NCI-H2107 (cell line): ENCODE measurements at places on chromosomes 1 and 21.

GRCh38 chr1:207695891-207696290 lies 51.0 kb downstream of the CR1L start:
- no peak for DNase-seq

DNA sequence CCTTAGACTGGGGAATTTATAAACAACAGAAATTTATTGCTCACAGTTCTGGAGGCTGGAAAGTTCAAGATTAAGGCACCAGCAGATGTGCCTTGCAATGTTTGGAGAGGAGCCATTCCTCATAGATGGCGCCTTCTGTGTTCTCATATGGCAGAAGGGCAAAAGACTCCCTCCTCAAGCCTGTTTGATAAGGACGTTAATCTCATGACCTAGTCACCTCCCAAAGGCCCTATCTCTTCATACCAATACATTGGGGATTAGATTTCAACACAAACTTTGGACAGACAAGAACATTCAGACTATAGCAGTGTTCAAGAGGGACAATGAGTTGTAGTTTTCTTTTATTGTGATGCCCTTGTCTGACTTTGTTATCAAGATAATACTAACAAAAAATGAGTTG lies 34.3 kb downstream of the PSMG1 start:
- DNase-seq = no peak

DNA sequence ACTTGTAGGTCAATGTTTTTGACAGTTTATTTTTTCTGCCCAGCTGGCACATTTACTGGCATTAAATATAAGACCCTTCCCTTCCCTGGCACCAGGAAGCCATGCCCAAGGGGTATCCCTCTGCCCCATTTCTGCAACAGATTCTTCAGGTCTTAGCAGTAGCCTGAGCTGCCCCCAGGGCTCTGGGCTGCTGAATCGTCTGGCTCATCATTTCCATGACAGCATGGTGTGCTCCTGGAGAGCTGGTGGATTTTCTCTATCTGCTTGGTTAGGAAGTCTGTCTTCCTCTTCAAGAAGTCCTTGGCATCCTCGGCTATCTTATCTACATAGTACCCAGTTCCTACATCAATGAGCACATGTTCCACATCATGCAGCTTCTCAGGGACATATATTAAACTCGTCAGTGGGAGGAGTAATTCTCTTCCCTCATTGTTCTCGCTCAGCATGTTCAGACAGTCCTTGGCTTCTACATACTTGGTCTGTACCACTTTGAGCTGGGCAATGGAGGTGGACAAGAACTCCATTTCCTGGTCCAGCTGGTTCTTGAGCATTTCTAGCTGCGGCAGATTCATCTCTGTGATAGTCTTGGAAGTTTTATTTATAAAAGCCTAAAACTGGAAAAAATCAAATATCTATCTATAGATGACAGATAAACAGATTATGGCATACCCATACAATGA lies 23.5 kb downstream of the MIA3 start:
- DNase-seq = no peak

GRCh38 chr1:235781807-235782206 lies 84.9 kb downstream of the LYST start:
- no peak for DNase-seq

DNA sequence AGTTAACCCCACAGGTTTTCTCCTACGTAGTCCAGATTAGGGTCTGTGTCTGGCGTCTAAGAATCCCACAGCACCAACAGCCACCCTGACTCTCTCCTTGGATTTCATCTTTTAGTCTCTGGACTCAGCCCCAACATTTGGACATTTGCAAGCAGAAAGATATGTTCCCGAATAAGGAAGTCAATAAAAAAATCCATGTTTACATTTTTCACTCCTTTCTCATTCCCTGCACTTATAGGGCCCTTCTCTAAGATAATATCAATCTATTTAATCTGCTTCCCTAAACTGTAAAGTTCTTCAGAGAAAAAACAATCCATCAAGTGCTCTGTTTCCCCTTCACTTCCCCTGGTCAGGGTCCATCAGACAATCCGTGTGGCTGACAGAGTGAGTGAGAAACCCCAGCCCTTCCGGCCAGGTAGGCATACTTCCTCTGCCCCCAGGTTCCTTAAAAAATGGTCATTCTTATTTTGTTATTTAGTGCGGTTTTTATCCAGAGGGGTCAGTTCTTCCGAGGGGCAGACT lies 105.9 kb upstream of the CDC42BPA start:
- DNase-seq = no peak

GRCh38 chr1:244952940-244953339 lies 88.6 kb upstream of the HNRNPU start:
- no peak for DNase-seq

DNA sequence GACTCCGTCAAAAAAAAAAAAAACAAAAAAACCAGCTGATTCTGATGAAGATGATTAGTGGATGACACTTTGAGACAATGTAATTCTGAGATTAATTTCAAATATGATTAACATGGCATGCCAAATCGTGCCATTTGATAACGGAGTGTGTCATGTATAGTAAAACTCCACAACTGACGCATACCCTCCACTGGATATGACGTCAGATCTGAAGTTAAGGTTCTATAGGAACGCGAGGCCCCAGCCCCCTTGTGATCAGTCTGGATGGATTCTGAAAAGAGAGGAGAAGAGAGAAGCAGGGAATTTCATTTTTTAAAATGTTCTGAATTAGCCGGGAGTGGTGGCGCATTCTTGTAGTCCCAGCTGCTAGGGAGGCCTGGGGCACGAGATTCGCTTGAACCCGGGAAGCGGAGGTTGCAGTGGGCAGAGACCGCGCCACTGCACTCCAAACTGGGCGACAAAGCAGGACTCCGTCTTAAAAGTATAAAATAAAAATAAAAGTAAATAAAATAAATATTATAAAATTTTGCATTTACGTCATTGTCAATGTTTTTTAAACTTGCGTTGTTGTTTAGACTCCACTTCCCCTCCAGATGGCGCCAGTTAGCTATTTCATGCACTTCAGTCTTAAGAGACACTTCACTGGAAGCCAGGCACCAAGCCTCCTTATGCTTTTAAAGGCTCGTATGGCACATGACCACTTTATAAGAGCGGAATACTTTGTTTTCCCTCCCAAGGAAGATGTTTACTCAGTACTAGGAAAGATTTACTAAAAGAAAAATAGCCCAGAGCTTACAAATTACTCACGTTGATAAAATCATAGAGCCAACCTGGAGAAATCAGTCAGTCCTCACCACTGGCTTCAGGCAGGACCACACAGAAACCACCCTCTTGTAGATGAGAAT lies 65.5 kb downstream of the UBE2U start:
- DNase-seq = peak; percentile 79

DNA sequence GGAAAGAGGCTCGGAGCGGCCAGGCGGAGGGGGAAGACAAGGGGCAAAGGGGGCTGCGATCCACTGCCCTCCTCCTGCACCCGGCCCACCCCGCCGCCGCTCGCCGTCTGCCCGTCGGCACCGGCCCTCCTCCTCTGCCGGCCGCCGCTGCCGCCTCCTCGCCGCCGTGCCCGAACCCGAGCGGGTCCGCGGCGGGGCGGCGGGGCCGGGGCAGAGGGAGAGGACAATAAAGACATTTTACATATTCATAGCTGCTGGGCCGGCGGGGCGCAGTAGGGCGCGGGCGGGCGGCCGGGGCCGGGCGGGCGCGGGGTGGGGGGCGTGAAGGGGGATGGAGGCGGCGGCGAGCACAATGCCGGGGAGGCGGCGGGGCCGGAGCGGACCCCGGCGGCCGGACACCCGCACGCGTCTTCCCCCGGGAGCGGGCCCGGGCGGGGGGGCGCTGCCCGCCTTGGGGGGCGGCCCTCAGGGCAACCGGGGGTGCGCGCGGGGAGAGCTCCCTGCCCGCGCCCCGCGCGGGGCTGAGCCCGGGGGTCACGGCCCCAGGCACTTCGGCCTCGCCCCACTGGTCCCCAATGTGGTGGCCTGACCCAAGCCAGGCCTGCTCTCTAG lies 546 bp downstream of the POU2F1 start:
- no peak for DNase-seq

DNA sequence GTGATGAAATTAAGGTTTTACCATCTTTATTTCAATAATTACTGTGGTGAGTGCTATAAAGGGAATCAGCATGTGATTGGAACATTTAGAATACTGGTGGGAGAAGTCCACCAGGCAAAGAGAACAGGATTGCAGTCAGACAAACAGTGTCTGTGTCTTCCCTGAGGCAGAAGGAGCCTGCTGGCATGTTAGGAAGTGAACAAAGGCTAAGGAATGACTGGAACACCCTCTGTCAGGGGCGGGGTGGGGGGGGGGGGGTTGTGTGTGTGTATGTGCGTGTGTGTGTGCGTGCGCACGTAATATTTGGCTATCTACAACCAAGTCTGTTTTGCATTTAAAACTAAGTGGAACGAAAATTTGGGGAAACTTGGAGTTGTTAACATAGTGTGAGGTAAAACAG lies 30.2 kb downstream of the SRRM1 start:
- DNase-seq = no peak

GRCh38 chr1:86527306-86527705 lies 19.6 kb upstream of the CLCA4 start:
- no peak for DNase-seq

DNA sequence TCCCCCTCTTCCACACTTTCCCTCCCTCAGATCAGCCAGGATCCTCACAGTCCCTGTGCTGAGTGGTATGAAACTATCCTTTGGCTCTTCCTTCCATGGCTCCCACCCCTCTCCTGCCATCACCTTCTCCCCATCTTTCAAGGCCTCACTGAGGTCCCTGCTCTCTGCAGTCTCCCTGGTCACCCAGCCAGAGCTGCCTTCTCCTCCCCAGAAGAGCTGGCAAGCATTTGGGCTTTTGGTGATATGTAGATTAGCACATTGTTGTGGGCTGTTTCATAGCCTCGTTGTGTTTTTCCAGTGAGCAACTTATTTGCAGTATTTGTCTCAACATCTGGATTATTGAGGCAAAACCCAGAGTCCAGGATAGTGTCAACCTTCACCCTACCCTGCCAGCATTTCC lies 2.2 kb downstream of the CSF1 start:
- DNase-seq = no peak

GRCh38 chr1:207067185-207067584 lies 14.1 kb downstream of the PFKFB2 start:
- no peak for DNase-seq
